ENCODE measurements at places on chromosomes 1 and 21.

GRCh38 chr1:2570332-2570731 is 14.2 kb downstream of the TNFRSF14 start:
- no peak for DNase-seq

DNA sequence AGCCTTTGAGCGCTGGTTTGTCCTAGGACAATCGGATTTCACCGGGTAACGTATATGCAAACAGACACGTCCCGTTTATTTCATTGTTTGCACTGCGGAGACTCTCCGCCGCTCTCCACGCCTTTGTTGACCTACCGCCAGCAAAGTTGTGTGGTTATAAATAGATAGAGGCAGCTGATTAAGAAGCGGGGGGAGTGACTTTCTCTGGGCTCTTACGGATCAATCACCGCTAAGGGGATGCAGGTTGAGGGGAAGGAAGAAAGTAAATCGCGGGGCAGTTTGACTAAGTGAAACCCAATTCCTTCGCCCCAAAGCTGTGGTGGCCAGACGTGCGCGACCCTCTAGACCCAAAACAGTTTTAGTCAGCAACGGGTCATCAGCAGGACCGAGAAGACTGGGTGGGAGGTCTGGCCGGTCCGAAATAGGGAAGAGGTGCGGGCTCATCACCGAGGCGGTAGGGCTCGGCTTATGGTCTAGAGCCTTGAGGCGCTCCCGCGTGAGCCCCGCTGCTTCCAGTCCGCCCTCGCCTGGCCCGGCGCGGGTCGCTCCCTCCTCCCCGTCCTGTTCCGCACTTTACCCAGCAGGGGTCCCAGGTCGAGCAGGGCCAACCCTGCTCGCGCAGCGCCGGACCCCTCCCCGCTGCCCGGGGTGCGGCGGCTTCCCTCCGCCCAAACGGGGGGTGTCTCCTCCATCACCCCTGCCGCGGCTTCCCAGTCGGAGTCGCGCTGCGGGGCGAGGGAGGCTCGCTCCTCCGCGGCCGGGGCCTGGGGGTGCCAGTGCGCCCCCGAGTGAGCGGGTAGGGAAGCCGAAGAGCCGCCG is 120.8 kb upstream of the RRP15 start:
- DNase-seq, result no peak

DNA sequence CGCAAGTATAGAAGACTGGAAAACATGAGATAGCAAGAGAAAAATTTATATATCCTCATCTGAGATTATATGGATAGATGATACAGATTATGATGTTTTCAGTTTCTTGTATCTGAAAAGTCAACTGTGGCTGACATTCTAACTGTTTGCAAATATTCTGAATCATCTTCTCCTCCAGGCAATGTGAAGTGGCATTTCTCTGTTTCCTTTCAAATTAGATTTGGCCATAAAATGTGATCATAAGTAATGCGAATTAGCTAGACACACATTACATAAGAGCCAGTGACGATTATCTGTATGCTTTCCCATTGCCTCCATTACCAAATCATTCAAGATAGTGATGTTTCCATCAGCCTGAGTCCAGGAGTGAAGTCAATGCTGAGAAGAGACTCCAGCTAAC is 265.2 kb downstream of the BRINP3 start:
- no peak for DNase-seq

- no peak for DNase-seq
Observed at GRCh38 chr1:53122201-53122885, 20.1 kb downstream of the SLC1A7 start.

- no peak for DNase-seq
Observed at GRCh38 chr21:28598214-28598613, 394.5 kb downstream of the LTN1 start.
